ENCODE measurements at places on chromosomes 5 and 9. TPM values are rescaled to one million over a fixed set of nuclear protein-coding genes. Genes with fewer than 3 reads are reported as not detected.

The SEMA5A gene
- 0.52 TPM for total RNA-seq

The MARVELD2 gene
- 0.40 TPM for total RNA-seq

The SRA1 gene
- total RNA-seq: 46.7 TPM

The MRPS27 gene
- total RNA-seq: 85.9 TPM

The GHR gene
- not detected for total RNA-seq

The KCNV2 gene
- total RNA-seq: not detected

The TAL2 gene
- total RNA-seq: not detected

The DMRT2 gene
- total RNA-seq: 0.24 TPM

The LECT2 gene
- total RNA-seq: not detected

The SPATA31E1 gene
- not detected for total RNA-seq

The NEUROG1 gene
- not detected for total RNA-seq

The GTF3C4 gene
- 11.6 TPM for total RNA-seq

The SPAG8 gene
- total RNA-seq: 1.4 TPM

The ARHGEF39 gene
- 28.2 TPM for total RNA-seq

The GZMA gene
- total RNA-seq: 16.9 TPM

The DBH gene
- total RNA-seq: not detected

Data from activated CD4-positive, alpha-beta memory T cell treated with anti-CD3 and anti-CD28 coated beads for 36 hours (primary cell).